ENCODE measurements at places on chromosomes 6 and 20. TPM values are rescaled to one million over a fixed set of nuclear protein-coding genes. Genes with fewer than 3 reads are reported as not detected.

The NRSN2 gene
- total RNA-seq, result 2.4 TPM

GRCh38 chr6:160122744-160123143 lies 1.1 kb downstream of the SLC22A1 start:
- no peak for DNase-seq
- H3K4me3 ChIP-seq, result no peak overlapping the region
- H3K36me3 ChIP-seq, result peaks cover 5% of the 10 kb centered on the region
- no peaks in the 10 kb centered on the region for H3K4me1 ChIP-seq

The PAK5 gene
- not detected for total RNA-seq

The SIRPB2 gene
- total RNA-seq, result not detected

DNA sequence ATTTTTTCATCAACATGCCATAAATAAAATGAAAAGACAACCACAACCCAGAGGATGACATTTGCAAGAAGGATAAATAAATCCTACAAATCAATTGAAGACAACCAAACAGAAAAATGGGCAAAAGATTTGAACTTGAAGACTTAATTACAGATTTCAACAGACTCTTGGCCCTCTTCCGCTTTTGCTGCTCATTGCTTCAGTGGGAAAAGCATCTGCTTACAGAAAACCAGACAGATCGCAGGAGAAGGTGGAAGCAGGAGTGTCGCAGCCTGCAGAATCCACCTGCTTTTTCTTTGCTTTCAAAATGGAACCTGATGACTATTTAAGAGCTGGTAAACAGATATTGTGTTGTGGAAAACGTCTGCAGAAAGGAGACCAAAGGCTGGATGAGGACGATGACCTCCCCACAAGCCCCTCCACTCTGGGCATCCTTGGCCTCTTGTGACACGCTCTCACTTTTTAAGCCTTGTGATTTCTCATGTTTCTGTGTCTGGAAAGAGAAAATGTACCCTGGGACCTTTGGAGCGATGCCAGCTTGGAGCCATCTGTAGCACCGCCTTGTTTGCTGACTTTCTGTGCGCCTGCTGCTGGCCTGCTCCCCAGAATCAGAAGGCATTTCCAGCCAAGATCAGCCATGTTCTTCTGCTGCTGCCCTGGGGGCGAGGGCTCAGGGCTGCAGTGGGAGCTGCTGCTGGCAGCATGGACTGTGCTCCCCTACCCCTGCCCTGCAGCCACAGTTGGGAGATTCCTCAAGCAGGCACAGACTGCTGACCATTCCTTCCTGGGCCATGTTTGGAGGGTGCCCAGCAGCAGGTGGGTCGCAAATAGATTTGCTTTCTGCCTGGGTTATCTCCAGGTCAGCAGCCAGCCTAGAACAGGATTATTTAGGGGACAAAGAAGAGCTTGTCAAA lies 3.6 kb upstream of the CSTL1 start:
- no peak overlapping the region for H3K4me3 ChIP-seq
- H3K27me3 ChIP-seq, result peaks cover 4% of the 10 kb centered on the region
- no peaks in the 10 kb centered on the region for H3K4me1 ChIP-seq
- H3K36me3 ChIP-seq, result no peaks in the 10 kb centered on the region
- no peak overlapping the region for H3K27ac ChIP-seq

The THBD gene
- not detected for total RNA-seq

DNA sequence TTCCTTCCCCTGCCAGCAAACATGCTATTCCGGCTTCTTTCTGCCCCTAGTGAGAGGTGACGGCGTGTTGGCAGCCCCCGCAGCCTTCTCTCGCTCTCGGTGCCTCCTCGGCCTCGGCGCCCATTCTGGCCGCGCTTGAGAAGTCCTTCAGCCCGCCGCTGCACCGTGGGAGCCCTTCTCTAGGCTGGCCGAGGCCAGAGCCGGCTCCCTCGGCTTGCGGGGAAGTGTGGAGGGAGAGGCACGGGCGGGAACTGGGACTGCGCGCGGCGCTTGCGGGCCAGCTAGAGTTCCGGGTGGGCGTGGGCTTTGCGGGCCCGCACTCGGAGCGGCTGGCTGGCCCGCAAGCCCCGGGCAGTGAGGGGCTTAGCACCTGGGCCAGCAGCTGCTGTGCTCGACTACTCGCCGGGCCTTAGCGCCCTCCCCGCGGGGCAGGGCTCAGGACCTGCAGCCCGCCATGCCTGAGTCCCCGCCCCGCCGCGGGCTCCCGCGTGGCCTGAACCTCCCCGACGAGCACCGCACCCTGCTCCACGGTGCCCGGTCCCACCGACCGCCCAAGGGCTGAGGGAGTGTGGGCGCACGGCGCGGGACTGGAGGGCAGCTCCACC lies 20.0 kb upstream of the PXDC1 start:
- DNase-seq, result no peak
- H3K4me3 ChIP-seq, result no peak overlapping the region
- no peaks in the 10 kb centered on the region for H3K36me3 ChIP-seq
- H3K4me1 ChIP-seq, result no peaks in the 10 kb centered on the region

- H3K36me3 ChIP-seq, result no peaks in the 10 kb centered on the region
- no peaks in the 10 kb centered on the region for H3K27me3 ChIP-seq
- no peak overlapping the region for H3K4me3 ChIP-seq
- no peaks in the 10 kb centered on the region for H3K4me1 ChIP-seq
Observed at GRCh38 chr6:95795927-95796326, 218.6 kb downstream of the MANEA start.

- no peak for DNase-seq
- H3K27me3 ChIP-seq, result no peaks in the 10 kb centered on the region
- H3K4me3 ChIP-seq, result no peak overlapping the region
- H3K4me1 ChIP-seq, result peaks cover 34% of the 10 kb centered on the region
- no peak overlapping the region for H3K27ac ChIP-seq
Observed at GRCh38 chr6:112038756-112039430, 15.0 kb upstream of the CCN6 start.

- no peaks in the 10 kb centered on the region for H3K4me1 ChIP-seq
- no peak overlapping the region for H3K27ac ChIP-seq
- no peak overlapping the region for H3K4me3 ChIP-seq
- no peaks in the 10 kb centered on the region for H3K27me3 ChIP-seq
Observed at GRCh38 chr6:48280035-48280620, 169.1 kb upstream of the PTCHD4 start.

DNA sequence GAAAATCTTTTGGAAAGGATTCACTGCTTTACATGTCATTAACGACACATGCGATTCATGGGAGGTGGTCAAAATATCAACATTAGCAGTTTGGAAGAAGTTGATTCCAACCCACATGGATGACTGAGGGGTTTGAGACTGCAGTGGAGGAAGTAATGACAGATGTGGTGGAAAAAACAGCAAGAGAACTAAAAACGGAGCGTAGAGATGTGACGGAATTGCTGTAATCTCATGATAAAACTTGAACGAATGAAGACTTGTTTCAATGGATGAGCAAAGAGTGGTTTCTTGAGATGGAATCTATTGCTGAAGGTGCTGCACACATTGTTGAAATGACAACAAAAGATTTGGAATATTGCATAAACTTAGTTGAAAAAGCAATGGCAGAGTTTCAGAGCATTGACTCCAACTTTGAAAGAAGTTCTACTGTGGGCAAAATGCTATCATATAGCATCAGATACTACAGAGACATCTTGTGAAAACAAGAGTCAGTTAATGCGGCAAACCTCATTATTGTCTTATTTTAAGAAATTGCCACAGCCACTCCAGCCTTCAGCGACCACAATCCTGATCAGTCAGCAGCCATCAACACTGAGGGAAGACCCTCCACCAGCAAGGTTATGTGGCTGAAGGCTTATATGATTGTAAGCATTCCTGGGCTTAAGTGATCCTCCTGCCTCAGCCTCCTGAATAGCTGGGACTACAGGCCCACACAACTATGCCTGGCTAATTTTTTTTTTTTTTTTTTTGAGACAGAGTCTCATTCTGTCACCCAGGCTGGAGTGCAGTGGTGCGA lies 19.2 kb downstream of the SRSF3 start:
- H3K36me3 ChIP-seq, result peaks cover 43% of the 10 kb centered on the region
- H3K4me1 ChIP-seq, result peaks cover 9% of the 10 kb centered on the region
- no peaks in the 10 kb centered on the region for H3K27me3 ChIP-seq

GRCh38 chr6:140744659-140745320 lies 1370.3 kb upstream of the CITED2 start:
- no peaks in the 10 kb centered on the region for H3K4me1 ChIP-seq
- no peak overlapping the region for H3K4me3 ChIP-seq
- no peak overlapping the region for H3K27ac ChIP-seq
- no peaks in the 10 kb centered on the region for H3K27me3 ChIP-seq

- peaks cover 56% of the 10 kb centered on the region for H3K27me3 ChIP-seq
- H3K36me3 ChIP-seq, result no peaks in the 10 kb centered on the region
- peaks cover 12% of the 10 kb centered on the region for H3K4me1 ChIP-seq
- peak; percentile 48 for DNase-seq
- no peak overlapping the region for H3K27ac ChIP-seq
Observed at GRCh38 chr6:117477988-117478852, 4.3 kb upstream of the DCBLD1 start.

GRCh38 chr6:107727096-107727757 lies 96.9 kb downstream of the SCML4 start:
- no peak overlapping the region for H3K27ac ChIP-seq
- H3K27me3 ChIP-seq, result no peaks in the 10 kb centered on the region
- peaks cover 79% of the 10 kb centered on the region for H3K4me1 ChIP-seq
- H3K4me3 ChIP-seq, result no peak overlapping the region
- peaks cover 39% of the 10 kb centered on the region for H3K36me3 ChIP-seq

DNA sequence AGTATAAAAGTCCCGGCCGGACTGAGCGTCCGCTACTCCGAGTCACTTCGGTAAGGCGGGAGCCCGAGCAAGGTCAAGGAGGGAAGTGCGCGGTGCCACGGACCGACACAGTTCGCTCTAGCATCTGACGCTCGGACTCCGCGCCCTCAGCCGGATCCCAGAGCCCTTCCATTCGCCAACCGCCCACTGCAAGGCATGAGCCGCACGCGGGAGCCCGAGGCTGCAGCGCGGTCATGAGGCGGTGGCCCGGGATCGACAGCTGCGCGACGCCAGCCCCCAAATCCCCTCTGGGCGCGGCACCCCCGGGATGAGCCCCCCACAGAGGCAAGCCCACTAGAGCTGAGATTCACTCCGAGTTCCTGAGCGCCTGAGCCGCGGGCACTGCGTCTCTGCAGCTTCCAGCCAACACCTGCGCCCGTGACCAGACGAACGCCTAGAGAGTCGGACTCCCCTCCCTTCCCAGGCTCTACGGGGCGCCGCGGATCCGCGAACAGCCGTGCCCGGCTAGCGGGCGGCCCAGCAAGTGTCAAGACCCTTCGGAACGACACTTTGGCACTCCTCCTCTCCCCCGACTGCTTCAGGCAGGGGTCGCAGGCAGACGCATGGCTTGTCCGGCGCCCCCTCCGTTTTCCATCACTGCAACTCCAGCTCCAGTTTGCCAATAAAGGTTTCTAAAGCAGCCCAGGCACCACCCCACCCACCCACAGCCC lies 725 bp upstream of the ISM1 start:
- H3K27ac ChIP-seq, result peak overlapping the region; percentile 68
- peaks cover 50% of the 10 kb centered on the region for H3K27me3 ChIP-seq
- peak overlapping the region; percentile 81 for H3K4me3 ChIP-seq
- H3K4me1 ChIP-seq, result peaks cover 32% of the 10 kb centered on the region
- H3K36me3 ChIP-seq, result peaks cover 2% of the 10 kb centered on the region
- peak; percentile 43 for DNase-seq

DNA sequence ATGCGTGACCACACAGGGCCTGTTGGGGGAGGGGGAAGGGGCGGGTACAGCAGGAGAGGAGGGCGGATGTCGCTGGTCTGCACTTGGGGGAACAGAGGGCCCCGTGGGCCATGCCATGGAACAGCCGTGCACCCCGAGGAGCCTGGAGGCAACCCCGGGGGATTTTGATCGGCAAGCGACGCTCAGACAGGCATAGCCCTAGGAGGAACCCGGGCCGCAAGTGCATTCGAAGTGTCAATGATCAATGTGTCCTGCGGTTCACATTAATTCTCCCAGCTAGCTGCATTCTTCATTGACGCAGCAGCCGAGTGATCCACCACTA lies 772.8 kb upstream of the DEFB115 start:
- no peak for DNase-seq
- H3K36me3 ChIP-seq, result peaks cover 3% of the 10 kb centered on the region
- H3K27ac ChIP-seq, result no peak overlapping the region
- H3K4me1 ChIP-seq, result no peaks in the 10 kb centered on the region
- H3K27me3 ChIP-seq, result no peaks in the 10 kb centered on the region

- peaks cover 6% of the 10 kb centered on the region for H3K27me3 ChIP-seq
- H3K36me3 ChIP-seq, result no peaks in the 10 kb centered on the region
- DNase-seq, result peak; percentile 20
- no peak overlapping the region for H3K4me3 ChIP-seq
- H3K4me1 ChIP-seq, result peaks cover 22% of the 10 kb centered on the region
- H3K27ac ChIP-seq, result peak overlapping the region; percentile 48
Observed at GRCh38 chr6:107843400-107843799, 19.3 kb upstream of the SCML4 start.

- peaks cover 15% of the 10 kb centered on the region for H3K4me1 ChIP-seq
- no peak overlapping the region for H3K27ac ChIP-seq
- H3K36me3 ChIP-seq, result no peaks in the 10 kb centered on the region
- no peak for DNase-seq
- H3K27me3 ChIP-seq, result no peaks in the 10 kb centered on the region
Observed at GRCh38 chr6:52564856-52565255, 12.0 kb downstream of the TRAM2 start.

The NHSL1 gene
- 0.13 TPM for total RNA-seq

- H3K4me3 ChIP-seq, result no peak overlapping the region
- peak; percentile 15 for DNase-seq
- H3K27me3 ChIP-seq, result peaks cover 11% of the 10 kb centered on the region
- no peak overlapping the region for H3K27ac ChIP-seq
- no peaks in the 10 kb centered on the region for H3K36me3 ChIP-seq
Observed at GRCh38 chr6:159513914-159514313, 179.1 kb downstream of the SOD2 start.

DNA sequence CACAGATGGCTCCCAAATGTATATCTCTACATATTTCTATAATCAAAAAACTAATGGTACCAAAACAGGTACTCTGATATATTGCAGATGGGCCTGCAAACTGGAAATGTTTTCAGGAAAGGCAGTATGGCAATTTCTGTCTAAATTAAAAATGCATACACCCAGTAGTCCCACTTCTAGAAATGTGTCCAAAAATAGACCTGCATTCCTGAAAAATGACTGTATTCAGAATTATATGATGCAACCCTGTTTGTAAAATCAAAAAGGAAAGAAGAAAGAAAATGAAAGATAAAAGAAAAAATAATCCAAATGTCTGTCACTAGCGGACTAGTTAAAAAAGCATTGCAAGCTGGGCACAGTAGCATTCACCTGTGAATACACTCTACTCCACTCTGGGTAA lies 12.9 kb upstream of the MICB start:
- no peak for DNase-seq
- H3K4me3 ChIP-seq, result no peak overlapping the region
- no peak overlapping the region for H3K27ac ChIP-seq
